Peyer's patch (tissue), 4 donors: ENCODE measurements at places on chromosomes 2 and 18. TPM values are rescaled to one million over a fixed set of nuclear protein-coding genes. Genes with fewer than 3 reads are reported as not detected.
A peak's percentile ranks its signal among the peaks of the same experiment; 100 is the strongest.

The ETAA1 gene
- 10.9 TPM for total RNA-seq

The IL18R1 gene
- 19.4 TPM for total RNA-seq

DNA sequence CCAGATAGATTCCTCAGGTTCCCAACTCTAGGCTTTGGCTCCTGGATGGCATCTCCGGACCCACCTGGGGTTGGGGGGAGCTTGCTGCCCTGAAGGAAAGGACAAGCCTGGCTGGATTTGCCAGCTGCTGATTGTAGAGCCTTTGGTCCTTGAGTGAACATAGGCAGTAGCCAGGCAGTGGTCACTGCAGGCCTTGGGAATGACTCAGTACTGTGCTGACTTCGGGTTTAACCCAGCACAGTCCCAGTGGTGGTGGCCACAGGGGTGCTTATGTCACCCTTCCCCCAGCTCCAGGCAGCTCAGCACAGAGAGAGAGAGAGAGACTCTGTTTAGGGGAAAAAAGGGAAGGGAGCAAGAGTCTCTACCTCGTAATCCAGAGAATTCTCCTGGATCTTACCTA lies 27.7 kb upstream of the ACTR2 start:
- no peaks in the 10 kb centered on the region for H3K27me3 ChIP-seq
- H3K27ac ChIP-seq: no peak overlapping the region
- H3K4me3 ChIP-seq: no peak overlapping the region
- H3K4me1 ChIP-seq: no peaks in the 10 kb centered on the region

DNA sequence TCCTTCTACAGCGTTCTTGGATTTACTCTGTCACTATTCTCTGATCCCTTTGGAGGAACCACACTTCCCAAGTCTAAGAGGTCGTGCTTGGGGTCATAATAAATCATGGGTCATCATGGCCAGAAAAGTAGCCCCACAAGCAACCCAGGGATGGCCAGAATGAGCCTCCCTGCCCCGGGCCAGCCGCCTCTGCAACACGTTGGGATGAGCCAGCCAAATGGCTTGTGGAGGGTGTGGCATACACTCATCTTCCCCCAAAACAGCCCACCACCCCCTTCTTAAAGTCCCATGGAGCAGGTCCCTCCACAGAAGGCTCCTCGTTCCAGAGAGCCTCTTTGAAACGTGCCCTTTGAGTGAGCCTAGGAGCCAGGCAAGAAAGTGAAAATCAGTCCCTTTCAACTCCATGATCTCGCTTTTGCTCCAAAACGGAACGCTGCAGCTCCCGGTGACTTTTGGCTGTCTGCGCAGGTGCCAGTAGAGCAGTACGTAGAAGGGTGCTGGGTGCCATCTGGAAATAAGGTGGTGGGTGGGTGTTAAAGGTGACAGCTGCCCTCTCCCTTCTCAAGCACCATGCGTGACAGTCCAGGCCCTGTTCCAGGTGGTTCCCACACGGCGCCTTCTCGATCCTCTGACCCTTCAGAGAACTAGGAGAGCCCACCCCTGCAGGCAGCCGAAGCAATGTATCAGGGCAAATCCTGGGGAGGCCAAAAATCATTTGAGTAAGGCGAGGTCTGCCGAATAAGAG lies 48.5 kb upstream of the FOSL2 start:
- no peaks in the 10 kb centered on the region for H3K27me3 ChIP-seq
- H3K27ac ChIP-seq: no peak overlapping the region
- no peaks in the 10 kb centered on the region for H3K4me1 ChIP-seq
- no peak overlapping the region for H3K4me3 ChIP-seq
- no peaks in the 10 kb centered on the region for H3K36me3 ChIP-seq

DNA sequence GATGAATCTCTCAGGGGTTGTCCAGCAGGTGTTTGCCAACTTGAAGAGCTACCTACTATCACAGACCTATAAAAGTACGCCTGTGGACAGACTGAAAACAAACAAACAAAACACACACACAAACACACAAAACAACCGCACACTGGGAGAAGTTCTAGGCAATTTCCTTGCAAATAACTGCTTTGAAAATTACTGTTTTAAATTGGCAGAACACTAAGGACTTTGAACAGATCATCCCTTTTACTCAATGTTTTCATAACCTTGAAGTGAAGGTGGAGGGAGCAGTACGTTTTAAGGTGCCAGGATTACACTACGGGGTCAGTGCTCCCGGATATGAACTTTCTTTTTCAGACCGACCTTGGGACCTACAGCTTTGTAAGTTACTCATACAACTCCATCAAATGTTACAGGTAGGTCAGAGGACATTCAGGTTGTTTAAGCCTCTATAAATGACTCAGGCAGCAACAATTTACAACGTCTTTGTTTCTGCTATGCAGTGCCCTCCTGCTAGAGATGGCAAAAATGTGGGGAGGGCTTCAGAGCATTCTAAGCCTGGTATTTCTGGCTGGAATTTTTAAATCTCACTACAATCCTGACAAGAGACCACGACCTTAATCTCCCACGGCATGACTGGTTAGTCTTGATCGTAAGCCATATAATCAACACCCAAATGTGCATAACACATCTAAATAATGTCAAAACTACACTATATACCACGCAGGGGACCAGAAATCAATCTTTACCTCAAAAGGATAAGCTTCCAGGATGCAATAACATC lies 1.4 kb upstream of the SLC20A1 start:
- peak overlapping the region; percentile 97 for H3K27ac ChIP-seq
- H3K36me3 ChIP-seq: no peaks in the 10 kb centered on the region
- peak overlapping the region; percentile 91 for H3K4me3 ChIP-seq
- no peaks in the 10 kb centered on the region for H3K27me3 ChIP-seq
- DNase-seq: peak; percentile 82

- no peak for DNase-seq
- H3K36me3 ChIP-seq: no peaks in the 10 kb centered on the region
- H3K4me3 ChIP-seq: no peak overlapping the region
- no peaks in the 10 kb centered on the region for H3K27me3 ChIP-seq
- no peak overlapping the region for H3K27ac ChIP-seq
Measured at GRCh38 chr18:25434745-25435144, 82.8 kb upstream of the ZNF521 start.

The IL1A gene
- total RNA-seq: not detected

DNA sequence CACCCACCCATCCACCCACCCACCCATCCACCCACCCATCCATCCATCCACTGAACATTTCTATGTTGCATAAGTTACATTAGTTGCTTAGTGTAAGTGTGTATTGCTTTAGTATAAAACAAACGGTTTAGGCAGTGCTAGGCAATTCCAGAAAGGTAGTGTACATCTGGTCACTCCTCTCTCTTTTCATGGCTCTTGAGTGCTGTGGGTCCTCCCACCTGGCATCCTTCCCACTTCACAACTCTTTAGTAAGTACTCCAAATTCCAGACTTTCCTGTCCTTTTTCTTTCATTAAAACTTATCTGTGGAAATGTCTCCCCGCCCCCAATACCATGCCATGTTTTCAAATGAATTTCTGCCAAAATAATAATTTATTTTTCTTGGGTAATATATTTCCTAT lies 122.5 kb downstream of the PLEKHM3 start:
- no peak overlapping the region for H3K27ac ChIP-seq
- no peaks in the 10 kb centered on the region for H3K4me1 ChIP-seq
- H3K36me3 ChIP-seq: no peaks in the 10 kb centered on the region

DNA sequence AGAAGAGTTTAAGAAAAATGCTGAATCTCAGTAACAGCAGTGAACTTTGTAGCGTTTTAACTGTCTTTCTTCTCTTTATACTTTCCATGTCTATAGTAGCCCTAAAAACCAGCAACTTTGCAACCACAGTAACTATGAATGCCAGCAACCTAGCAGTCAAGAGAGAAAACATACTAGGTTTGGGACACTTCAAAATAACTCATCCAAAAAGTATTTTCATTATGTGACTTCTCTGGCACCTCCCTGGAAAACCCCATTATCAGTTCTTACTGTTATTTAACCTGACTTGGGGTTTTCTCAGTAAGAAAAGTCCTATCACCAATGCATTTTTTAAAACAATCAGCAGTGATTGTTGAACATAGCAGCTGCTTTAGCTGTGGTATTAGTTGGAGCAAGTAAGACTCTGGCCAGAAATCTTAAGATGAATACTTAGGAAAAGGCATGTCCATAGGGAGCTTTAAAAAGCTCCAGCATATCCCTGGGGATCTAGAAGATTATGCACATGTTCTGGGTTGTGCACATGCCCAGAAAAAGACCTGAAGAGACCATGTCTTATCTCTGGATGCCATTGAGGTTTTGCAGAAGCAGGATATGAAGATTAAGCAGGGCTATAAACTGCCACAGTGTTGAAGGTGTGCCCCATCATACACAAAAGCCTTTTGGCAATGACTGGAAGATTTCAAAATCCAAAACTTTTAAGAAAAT lies 411.3 kb downstream of the CMPK2 start:
- DNase-seq: no peak
- no peak overlapping the region for H3K4me3 ChIP-seq
- no peaks in the 10 kb centered on the region for H3K4me1 ChIP-seq
- no peaks in the 10 kb centered on the region for H3K36me3 ChIP-seq
- H3K27ac ChIP-seq: no peak overlapping the region

The KRTCAP3 gene
- 82.4 TPM for total RNA-seq

- H3K4me3 ChIP-seq: no peak overlapping the region
- H3K27ac ChIP-seq: peak overlapping the region; percentile 59
- no peaks in the 10 kb centered on the region for H3K4me1 ChIP-seq
- H3K36me3 ChIP-seq: no peaks in the 10 kb centered on the region
- peak; percentile 73 for DNase-seq
Measured at GRCh38 chr2:60413814-60414168, 139.7 kb downstream of the BCL11A start.

DNA sequence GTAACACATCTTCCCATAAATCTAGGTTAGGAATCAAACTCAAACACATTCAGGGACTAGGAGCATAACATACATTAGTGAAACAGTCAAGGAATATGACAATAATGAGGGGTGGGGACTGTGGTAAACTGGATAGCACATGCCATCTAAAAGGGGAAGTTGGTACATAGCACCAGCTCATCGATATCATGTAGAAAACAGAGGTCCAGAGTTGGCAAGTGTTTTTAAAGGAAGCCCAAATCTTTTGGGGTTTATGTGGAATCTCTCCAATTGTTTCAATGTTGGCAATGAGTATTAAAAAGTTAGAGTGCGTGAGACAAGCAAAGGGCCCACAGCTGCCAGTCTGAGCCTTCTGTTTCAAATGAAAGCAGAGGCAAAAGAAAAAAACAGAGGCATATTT lies 24.4 kb downstream of the KLF7 start:
- H3K27me3 ChIP-seq: no peaks in the 10 kb centered on the region
- H3K27ac ChIP-seq: peak overlapping the region; percentile 78
- no peaks in the 10 kb centered on the region for H3K36me3 ChIP-seq
- peaks cover 23% of the 10 kb centered on the region for H3K4me1 ChIP-seq
- no peak for DNase-seq
- no peak overlapping the region for H3K4me3 ChIP-seq

GRCh38 chr2:98665677-98666076 lies 57.3 kb downstream of the UNC50 start:
- no peaks in the 10 kb centered on the region for H3K4me1 ChIP-seq
- no peak overlapping the region for H3K4me3 ChIP-seq
- H3K27me3 ChIP-seq: no peaks in the 10 kb centered on the region
- no peak for DNase-seq
- peaks cover 45% of the 10 kb centered on the region for H3K36me3 ChIP-seq

The SULT1C2 gene
- 34.5 TPM for total RNA-seq

GRCh38 chr2:77458216-77458615 lies 64.0 kb downstream of the LRRTM4 start:
- no peak overlapping the region for H3K4me3 ChIP-seq
- H3K36me3 ChIP-seq: no peaks in the 10 kb centered on the region
- no peaks in the 10 kb centered on the region for H3K27me3 ChIP-seq
- no peak for DNase-seq
- H3K4me1 ChIP-seq: no peaks in the 10 kb centered on the region

DNA sequence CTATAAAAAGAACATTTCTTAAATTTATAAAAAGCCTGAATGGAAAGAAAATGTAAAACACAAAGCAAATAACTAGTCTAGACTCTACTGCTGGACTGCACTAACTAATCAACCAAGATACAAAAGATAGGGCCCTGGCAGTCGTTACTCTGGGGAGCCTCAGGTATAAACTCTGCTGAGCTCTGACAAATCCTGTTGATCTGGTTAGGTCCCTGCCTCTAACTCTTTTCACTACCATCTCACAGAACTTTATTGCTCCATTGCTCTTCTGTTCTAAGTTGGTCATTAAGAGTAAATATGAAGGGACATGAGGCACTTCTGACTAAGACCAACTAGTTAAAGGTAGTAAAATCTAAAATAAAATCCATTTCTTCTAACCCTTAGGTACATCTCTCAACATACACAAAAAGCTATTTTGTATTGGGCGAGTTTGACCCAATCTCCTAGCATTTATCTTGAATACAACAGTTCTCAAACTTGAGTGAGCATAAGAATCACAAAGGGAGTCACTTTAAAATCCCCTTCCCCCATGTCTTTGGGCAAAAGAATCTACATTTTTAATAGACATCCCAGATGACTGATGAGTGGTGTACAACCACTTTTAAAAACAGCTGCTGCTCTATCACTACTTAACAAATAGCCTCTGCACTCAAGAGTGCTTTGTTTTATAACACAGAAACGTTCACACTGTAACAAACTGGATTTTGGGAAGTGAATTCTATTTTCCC lies 2.5 kb downstream of the CHN1 start:
- no peak overlapping the region for H3K4me3 ChIP-seq
- H3K27ac ChIP-seq: no peak overlapping the region
- H3K27me3 ChIP-seq: no peaks in the 10 kb centered on the region
- no peak for DNase-seq

DNA sequence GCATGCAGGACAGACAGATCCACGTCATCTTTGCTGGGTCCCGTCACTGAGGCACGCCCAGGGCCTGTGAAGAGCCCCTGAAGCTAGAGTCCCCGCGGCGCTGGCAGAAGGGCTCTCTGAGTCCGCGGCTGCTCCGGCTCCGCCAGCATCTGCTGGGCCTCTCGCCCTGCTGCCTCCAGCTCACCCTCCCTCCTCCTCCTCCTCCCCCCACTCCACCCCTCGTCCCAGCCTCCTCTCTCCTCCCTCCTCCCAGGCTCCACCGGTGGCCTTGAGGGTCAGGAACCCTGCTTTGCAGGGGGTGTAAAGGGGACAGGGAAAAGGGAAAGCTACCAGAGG lies at the start of gene TNS1:
TSS of gene TNS1 (minus strand) at position 151 of the 336 bp plus-strand sequence. CDS start at position 28, 123 bp downstream.
- H3K4me1 ChIP-seq: no peaks in the 10 kb centered on the region
- DNase-seq: no peak
- no peaks in the 10 kb centered on the region for H3K27me3 ChIP-seq
- H3K36me3 ChIP-seq: no peaks in the 10 kb centered on the region

- H3K27ac ChIP-seq: no peak overlapping the region
- H3K27me3 ChIP-seq: peaks cover under 1% of the 10 kb centered on the region
- DNase-seq: peak; percentile 48
- no peaks in the 10 kb centered on the region for H3K4me1 ChIP-seq
Measured at GRCh38 chr2:72138921-72139381, 8.7 kb downstream of the CYP26B1 start.
